Right renal pelvis (tissue), 4 donors: ENCODE measurements at places on chromosomes 1 and 21. TPM values are rescaled to one million over a fixed set of nuclear protein-coding genes. Genes with fewer than 3 reads are reported as not detected.

PTGFR gene
- 0.60 TPM for polyA plus RNA-seq

GPR52 gene
- not detected for polyA plus RNA-seq

GJA8 gene
- 0.42 TPM for polyA plus RNA-seq

TNFRSF25 gene
- 12.9 TPM for polyA plus RNA-seq

HTR1D gene
- 0.40 TPM for polyA plus RNA-seq

KCNT2 gene
- 12.0 TPM for polyA plus RNA-seq

NPPA gene
- 0.22 TPM for polyA plus RNA-seq

TENT5C gene
- 2.9 TPM for polyA plus RNA-seq

A3GALT2 gene
- polyA plus RNA-seq, result not detected

TTC22 gene
- 6.8 TPM for polyA plus RNA-seq

SLAMF7 gene
- polyA plus RNA-seq, result 0.61 TPM

DAB1 gene
- 7.0 TPM for polyA plus RNA-seq

PRAMEF15 gene
- polyA plus RNA-seq, result not detected

MYBPH gene
- 0.27 TPM for polyA plus RNA-seq

FGR gene
- 1.7 TPM for polyA plus RNA-seq
